ENCODE measurements at places on chromosomes 16 and 17.

- no peak for DNase-seq
Observed at GRCh38 chr17:49218941-49219913, 8.7 kb downstream of the ABI3 start.

DNA sequence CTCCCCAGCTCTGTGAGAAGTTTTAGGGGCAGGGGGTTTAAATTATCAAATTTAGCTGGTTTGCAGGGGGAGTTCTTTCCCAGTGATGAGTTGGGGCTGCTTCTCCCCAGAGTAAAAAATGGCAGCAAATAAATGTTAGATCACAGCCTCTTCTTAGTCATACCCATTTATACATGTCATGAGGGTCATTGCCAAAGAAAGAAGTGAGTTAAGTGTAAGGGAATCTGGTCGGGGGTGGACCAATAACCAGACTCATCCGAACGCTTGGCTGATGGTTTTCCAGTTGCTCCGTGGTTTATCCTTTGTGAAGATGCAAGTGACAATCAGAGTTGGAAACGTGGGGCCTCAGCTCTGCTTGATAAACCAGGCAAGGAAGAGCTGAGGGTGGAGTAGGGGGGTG, 87.1 kb downstream of the PLXDC1 start:
- no peak for DNase-seq

- DNase-seq = no peak
Observed at GRCh38 chr16:90077757-90078578, 837 bp upstream of the PRDM7 start.

- DNase-seq = no peak
Observed at GRCh38 chr17:81741049-81741593, 29.0 kb downstream of the SLC25A10 start.

DNA sequence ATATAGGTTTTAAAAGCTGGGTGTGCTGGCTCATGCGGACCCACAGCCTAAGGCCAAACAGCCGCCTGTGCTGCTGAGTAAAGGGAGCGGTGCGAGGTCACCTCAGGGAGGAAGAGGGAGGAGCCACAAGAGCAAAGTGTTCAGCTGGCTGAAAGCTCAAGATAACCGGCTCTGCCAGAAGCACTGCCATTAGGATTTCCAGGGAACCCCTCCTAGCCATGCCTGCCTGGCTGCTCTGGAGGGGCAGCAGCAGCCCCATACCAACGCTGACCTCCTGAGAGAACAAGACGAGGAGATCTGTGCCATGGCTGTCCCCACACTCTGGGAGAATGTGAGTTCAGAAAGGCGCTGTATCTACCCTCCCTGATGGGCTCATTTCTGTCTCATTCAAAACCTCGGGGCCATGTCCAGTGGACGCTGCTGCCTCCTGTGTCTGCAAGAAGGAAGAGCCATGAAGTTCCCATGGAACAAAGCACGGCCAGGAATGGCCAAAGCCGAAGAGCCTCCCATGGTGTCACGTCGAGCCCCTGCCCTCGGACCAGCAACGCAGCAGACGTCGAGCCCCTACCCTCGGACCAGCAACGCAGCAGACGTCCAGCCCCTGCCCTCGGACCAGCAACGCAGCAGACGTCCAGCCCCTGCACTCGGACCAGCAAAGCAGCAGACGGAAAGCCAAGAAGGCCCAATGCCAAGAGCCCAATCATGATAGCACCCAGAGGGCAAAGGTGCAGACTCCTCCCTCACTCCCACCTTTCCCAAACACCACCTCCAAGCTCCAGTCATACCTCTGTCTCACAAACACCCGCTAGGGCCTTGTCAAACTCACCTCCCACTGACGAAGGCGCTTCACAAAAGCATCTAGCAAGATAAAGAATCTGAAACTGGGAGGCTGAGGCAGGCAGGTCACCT, 107.0 kb downstream of the ANKRD11 start:
- no peak for DNase-seq

- no peak for DNase-seq
Observed at GRCh38 chr16:88678224-88678979, 7.9 kb downstream of the SNAI3 start.

DNA sequence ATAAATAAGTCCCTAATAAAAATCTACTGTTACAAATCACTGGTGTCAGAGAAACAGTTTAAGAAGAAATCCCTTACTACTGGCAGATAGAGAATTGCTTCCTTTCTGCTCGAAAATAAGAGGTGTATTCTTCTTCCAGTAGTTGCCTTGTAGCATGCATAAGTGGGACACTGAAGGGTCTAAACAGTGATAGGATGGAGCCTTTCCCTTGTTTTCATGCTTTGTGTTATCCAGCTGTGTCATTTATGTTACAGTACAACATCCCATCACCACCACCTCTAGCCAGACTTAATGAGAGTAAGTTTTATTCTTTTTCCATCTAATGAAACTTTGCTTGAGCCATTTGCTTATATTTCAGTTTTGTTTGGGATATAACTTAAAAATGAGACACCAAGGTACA, 54.3 kb downstream of the NLK start:
- no peak for DNase-seq
